ENCODE measurements at places on chromosomes 4 and X.
A peak's percentile ranks its signal among the peaks of the same experiment; 100 is the strongest.

DNA sequence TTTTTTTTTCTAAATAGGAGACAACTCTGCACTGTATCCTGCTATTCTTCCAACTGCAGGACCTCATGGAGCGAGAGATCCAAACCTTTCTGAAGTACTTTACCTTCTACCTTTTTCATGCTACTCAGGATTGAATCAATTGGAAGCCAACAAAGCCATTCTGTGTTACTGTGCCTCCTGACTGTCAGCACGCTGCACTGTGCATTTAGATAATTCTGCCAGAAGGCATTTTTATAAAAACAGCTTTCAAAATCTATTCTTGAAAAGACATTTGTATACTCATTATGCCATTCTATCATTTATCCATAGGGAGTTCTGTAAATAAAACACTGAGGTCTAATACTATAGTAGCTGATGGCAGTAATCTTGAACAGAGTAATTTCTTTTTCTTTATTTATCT is 142.8 kb downstream of the SLIT2 start:
- no peak for DNase-seq

DNA sequence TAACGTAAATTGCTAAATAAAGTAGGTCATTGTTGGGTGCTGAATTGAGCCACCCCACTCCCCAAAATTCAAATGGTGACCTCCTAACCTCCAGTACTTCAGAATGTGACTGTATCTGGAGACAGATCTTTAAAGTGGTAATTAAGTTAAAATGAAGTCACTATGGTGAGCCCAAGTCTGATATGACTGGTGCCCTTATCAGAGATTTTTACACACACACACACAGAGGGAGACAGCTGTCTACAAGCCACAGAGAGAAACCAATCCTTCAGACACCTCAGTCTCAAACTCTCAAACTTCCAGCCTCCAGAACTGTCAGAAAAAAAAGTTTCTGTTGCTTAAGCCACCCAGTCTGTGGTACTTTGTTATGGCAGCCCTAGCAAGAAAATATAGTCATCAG is 879.2 kb upstream of the INTU start:
- DNase-seq, result no peak

DNA sequence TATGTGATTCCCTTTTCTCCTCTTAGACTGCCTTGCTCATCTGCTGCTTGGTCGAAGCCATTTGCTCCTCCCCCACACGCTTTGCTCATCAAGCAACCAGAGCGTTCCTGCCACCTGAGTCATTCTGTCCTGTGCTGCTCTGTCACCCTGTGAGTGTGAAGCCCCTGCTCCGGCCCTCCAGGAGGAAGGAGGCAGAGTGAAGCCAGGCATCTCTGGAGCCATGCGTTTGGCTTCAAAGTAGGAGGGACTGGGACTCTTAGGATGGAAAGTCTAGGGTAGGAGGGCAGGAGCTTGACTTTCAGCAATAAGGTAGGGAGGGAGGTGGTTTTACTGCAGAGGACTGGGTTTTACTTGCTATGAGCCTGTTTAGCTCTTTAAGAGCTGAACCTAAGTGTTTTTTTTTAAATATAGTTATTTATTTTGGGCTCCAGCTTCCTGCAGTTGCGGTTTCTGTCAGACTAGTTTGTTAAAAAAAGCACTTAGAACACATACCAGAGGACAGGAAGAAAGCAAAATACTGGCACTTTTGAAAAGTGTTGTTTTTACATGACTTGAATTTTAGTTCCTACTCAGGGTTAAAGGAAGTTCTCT is 63.6 kb downstream of the SPINK2 start:
- peak; percentile 68 for DNase-seq

DNA sequence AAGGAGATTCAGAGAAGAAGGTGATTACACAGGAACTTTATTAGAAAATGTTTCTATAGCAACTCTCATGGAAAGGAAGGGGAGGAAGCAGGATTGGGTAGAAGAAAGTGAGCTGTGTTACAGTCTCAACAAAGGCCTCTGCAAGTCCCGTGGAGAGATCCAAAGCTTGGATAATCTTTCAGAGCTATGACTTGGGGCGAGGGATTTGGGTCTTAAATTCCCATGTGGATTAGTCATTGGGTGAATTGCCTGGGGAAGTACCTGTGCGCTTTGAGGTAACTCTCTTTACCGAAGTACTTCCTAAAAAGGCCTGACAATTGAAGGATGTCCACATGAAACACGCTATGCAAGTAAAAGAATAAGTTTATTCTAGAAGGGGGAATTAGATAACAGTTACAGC is 133.8 kb upstream of the ANKRD50 start:
- DNase-seq, result no peak

DNA sequence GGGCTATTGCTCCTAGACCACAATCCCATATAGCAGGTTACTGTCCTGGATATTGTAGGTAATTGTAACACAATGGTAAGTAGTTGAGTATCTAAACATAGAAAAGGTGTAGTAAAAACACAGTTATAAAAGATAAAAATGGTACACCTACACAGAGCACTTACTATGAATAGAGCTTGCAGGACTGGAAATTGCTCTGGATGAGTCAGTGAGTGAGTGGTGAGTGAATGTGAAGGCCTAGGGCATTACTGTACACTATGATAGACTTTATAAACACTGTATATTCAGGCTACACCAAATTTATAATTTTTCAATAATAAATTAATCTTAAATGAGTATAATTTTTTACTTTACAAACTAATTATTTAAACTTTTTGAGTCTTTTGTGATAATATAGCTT is 425.7 kb downstream of the PABPC4L start:
- no peak for DNase-seq

- DNase-seq, result no peak
Measured at GRCh38 chrX:109813236-109813635, 80.2 kb upstream of the ACSL4 start.
